ENCODE measurements at places on chromosomes 13 and 19. TPM values are rescaled to one million over a fixed set of nuclear protein-coding genes. Genes with fewer than 3 reads are reported as not detected.

DNA sequence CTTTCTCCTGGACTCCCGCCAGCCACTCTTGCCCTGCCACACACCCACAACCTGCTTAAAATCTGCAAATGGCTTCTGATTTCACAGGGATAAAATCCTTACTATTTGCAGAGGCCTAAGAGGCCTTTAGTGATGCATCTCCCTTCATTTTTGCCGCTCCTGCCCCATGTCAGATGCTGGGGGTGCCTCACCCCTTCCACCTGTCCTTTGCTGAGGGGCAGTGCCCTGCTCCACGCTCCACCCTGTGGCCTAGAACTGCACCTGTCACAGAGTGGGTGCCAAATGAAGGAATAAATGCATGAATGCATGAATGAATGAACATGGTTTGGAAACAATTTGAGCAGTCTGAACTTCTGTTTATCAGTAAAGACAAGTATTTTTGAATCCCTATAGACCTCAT is 34.1 kb upstream of the UQCRFS1 start:
- DNase-seq, result no peak

DNA sequence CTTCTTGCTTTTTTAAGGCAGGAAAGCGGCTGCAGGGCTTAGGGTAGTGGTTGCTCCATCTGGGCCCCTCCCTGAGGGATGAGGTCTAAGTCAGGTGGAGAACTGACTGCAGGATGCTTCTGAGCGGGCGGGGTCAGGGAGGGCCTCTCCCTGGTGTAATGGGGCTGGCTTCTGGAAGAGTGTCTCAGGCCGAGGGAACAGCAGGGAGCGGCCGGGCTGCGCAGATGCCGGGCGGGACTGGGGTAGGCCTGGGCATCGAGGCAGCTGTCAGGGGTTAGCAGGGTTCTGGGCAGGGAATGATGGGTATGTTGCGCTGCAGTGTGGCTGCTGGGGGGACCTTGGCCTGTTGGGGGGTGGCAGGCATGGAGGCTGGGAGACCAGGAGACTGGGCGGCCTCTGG is 2.7 kb downstream of the FAM174C start:
- no peak for DNase-seq

DNA sequence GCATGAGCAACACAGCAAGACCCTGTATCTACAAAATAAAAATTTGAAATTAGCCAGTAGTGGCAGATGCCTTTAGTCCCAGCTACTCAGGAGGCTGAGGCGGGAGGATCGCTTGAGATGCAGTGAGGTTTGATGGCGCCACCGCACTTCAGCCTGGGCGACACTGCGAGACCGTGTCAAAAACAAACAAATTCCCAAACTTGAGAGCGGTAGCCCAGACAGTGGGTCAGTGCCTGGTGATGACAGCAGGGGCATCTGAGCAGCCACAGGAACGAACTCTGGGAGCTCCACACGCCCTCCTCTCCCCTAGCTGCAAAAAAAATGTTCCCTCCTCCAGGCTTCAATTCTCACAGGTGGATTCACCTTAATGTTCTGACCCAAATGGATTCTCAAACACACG is 14.1 kb downstream of the ZNF490 start:
- DNase-seq, result no peak

DNA sequence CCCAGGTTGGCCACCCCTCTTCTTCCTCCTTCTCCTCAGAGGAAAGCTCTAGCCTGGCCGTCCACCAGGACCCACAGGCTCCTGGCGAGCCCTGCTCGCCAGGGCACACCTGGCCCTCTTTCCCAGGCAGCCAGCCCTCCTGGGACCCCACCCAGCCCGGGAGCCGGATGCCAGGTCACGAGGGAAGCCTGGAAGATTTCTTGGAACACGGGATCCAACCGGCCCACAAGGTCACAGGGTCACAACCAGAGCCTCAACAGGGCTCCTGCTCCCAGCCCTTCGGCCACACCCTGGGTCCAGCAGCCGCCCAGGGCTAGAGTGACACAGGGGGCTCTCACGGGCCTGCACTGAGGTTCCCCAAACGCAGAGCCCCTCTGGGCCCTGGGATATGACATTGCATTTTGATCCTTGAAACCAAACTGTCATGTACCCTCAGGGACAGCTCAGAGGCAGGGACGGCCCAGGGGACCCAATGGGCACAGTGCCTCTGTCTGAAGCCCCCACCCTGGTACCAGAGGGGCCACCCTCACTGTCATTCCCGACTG is 5.5 kb downstream of the MKNK2 start:
- DNase-seq, result no peak

DNA sequence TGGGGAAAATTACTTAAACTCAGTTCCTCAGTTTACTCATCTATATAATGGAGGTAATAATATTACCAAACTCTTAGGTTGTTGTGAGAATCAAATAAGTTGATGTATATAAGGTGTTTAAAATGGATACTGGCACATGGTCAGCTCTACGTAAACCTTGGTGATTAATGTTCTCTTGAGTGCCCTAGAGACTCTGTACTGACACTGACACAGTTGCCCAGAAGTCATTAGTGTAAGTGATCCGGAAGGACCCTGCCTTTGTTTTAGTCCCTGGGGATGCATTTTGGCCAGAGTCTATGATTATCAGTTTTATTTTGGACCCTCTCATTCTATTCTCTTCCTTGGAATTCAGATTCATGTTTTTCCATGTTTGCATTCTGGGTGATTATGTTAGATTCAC is 31.9 kb downstream of the CHST8 start:
- DNase-seq, result no peak

FKBP8 gene
- total RNA-seq, result 185 TPM

OXGR1 gene
- 4.0 TPM for total RNA-seq
